ENCODE measurements at places on chromosomes 5 and 9.

DNA sequence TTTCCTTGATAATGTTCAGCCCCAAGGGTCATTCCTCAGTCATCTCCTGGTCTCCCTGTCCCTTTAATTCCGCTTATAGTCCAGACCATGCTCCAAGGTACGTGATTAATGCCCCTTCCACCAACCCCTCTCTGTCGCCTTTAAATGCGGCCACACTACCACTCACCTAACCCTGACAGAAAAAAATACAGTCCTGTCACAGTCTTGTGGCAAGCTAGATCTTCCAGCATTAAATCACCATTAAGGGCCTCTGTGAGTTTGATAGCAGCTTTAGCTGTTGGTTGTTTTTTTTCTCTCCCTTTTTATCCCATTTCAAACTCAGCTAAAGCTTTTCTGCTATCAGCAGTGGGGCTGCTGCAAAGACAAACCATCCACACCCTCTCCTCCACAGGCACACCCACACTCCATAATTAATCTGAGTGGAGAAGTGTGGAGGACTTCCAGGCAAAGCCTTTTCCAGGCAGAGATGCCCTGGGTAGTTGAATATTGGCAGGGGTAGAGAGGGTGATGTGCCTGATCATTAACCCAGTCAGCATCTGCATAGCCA, 522.7 kb upstream of the CLINT1 start:
- DNase-seq, result no peak

DNA sequence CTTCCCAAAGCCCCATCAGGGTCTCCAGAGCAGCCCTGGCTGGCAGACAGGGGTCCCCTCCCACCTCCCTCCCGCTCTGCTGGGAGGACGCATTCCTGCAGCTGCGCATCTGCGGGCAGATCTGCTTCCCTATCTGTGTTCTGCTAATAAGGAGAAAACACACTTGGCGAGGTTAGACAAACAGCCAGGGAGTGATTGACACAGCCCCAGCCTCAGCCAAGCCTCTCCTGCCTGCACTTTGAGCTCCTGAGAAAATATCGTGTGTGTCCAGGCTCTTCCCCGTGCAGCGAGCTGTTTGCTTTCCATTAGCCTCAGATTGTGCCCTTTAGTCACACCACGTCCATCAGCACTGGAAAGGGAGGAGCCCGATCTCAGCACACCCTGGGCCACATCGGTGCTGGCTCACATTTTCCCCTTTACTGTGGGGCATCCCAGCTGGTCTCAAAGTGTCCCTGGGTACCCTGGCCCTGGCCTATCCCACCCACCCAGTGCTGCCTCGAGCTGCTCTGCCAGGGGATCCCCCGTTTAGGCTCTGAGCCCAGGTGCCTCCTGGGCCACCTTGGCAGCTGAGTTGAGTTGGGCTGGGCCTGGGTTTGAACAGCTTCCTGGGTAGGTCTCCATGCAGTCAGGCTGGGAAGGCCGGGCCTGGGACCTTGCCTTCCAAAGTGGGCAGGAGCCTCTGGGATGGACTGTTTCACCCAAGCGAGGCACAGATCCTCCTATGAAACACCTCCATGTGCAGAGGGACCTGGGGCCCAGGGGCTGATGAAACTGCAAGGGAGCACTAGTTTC, 61.1 kb downstream of the BARX1 start:
- no peak for DNase-seq

- no peak for DNase-seq
Measured at GRCh38 chr9:136955202-136955942, 3.3 kb downstream of the LCN12 start.

- DNase-seq, result no peak
Measured at GRCh38 chr5:149188383-149188782, 47.1 kb downstream of the ABLIM3 start.

- DNase-seq, result no peak
Measured at GRCh38 chr5:16907270-16907669, 28.8 kb downstream of the MYO10 start.

GRCh38 chr5:170080786-170081445, 24.8 kb upstream of the FOXI1 start:
- no peak for DNase-seq

DNA sequence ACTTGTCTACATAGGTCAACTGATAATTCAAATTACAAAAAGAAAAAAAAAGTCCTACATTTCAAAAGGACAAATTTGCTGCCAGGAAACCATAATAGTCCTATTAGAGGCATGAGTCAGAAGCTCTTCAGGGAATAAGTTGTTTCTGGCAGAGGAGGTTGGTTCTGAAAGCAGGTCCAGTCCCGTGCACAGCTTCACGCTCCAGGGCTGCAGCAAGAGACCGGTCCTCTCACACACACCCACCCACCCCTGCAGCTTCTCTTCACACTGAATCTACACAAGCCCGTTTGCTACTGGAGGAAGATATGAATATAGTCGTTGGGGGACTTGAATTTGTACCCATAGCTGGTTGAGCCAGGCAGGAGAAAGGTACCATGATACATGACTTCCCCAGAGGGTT, 36.9 kb upstream of the SLC1A3 start:
- DNase-seq, result no peak

DNA sequence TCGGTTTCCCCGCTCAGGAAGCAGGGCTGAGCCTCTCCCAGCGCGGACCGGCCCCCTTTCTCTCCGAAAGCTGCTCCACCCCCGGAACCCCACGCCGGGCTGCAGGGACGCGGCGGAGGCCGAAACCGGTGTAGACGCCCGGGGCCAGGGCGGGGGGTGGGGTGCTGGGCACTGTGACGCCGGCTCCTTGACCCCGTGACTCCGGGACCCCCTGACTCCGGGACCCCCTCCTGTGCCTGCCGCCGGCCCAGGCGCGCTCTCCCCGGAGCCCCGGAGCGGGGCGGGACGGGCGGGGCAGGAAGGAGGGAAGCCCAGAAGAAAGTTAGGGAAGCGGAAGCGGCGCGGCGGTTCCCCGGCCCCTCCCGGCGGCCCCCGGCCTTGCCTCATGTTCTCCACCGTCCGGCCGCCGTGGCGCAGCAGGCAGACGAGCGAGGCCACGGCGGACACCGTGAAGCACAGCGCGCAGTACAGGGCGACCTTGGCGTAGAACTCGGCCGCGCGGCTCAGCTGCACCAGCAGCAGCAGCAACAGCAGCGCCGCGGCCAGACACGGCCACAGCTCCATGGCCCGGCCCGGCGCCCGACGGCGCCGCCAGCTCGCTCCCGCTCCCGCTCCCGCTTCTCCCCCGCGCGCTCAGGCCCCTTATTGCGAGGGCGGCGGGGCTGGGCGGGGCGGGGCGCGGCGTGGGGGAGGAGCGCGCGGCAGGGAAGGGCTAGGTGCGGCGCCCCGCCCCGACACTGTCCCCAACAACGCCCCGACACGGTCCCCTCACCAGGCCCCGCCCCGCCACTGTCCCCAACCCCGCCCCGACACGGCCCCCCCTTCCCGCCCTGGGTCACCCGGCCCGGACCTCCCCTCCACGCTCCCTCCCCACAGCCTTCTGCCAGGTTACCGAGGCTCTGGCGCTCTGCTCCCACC, at the start of gene AGPAT2:
AGPAT2 (minus strand) TSS at position 664 of the 918 bp plus-strand sequence; CDS start at position 564, 100 bp downstream.
- peak; percentile 34 for DNase-seq

- DNase-seq, result no peak
Measured at GRCh38 chr5:35876454-35876853, 19.8 kb downstream of the IL7R start.

DNA sequence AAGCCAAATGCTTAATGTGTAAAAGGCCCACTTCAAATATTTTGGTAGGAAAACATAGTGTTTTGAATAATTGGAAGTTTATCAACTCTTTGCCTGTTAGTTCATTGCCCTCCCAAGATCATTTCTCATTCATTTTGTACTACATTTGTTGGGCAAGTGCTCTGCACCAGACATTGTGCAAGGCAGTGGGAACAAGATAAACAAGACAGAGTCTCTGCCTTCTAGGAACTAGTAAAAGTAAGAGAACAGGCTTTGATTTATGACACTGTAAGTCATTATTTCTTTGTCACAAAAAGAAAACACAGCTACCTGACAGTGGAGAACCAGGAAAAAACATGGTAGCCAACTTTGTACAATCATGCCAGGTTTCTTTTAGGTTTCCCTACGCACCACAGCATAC, 63.7 kb upstream of the PAM start:
- no peak for DNase-seq

- DNase-seq, result no peak
Measured at GRCh38 chr5:79330071-79330470, 94.1 kb downstream of the JMY start.

- no peak for DNase-seq
Measured at GRCh38 chr5:14464671-14465070, 116.9 kb upstream of the OTULINL start.

- DNase-seq, result no peak
Measured at GRCh38 chr5:171496456-171496855, 77.0 kb downstream of the FGF18 start.
